ENCODE measurements at places on chromosomes 3 and 15. TPM values are rescaled to one million over a fixed set of nuclear protein-coding genes. Genes with fewer than 3 reads are reported as not detected.

DNA sequence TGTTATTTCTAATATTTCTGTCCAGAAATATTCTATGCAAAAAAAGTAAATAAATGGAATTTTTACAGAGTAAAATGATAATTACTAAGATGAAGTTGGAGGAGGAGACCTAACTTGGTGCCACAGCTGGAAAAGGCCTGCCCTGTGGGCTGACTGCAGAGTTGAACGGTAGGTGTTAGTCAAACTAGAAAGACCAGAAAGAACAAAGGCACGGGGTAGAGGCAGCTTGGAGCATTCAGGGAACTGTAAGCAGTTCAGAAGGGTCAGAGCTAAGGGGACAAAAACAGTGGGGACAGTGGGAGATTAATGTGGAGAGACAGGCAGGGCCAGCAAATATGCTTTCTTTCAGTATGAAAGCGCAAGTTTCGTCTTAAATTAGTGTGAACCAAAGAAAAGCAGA, 39.3 kb upstream of the PTPRG start:
- no peak for DNase-seq
- no peaks in the 10 kb centered on the region for H3K27me3 ChIP-seq
- H3K27ac ChIP-seq, result no peak overlapping the region
- H3K4me3 ChIP-seq, result no peak overlapping the region

CCR2 gene
- total RNA-seq, result 29.1 TPM

GP5 gene
- 1.1 TPM for total RNA-seq

- H3K27me3 ChIP-seq, result no peaks in the 10 kb centered on the region
- H3K36me3 ChIP-seq, result no peaks in the 10 kb centered on the region
- no peak overlapping the region for H3K4me3 ChIP-seq
- no peak overlapping the region for H3K27ac ChIP-seq
- DNase-seq, result no peak
These were observed 188.6 kb upstream of the PDZRN3 start for GRCh38 chr3:73813291-73813690.

DNA sequence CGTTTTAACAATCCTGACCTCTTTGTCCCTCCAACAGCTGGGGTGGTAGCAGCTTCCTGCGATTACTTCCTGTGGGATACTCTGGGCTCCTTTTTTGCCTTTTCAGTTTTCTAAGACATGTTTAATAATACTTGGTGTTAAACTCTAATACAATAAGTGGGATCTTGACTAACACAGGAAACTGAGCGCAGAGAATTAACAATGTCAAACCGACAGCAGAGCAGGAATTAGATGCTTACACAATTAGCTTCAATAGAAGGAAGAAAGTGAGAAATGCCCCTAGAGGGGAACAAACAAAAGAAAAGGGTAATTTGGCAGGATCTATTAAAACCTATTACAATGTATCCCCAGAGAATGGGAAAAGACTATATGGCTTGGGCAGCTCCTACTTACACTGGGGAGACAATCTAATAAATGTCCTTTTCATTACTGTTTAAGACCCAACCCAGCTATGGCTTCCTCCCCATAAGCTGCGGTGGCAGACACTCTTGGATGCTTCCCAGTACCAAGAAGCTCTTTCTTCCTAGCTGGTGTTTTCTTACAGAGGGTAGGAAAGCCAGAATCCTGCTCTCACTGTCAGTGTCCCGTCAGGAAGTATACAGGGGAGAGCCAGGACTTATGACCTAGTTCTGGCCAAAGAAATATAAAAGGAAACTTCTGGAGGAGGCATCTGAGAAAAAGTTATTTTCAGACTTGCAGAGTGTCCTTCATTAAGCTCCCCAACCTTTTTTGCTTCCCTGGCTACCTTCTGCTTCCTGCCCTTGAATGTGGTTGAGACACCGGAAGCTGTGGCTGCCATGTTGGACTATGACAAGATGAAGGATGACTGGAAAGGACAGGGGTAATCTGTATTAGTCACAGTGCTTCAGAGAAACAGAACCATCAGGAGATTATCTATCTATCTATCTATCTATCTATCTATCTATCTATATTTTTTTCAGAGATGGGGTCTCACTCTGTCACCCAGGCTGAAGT, 194.1 kb upstream of the KBTBD8 start:
- H3K36me3 ChIP-seq, result no peaks in the 10 kb centered on the region
- peaks cover 5% of the 10 kb centered on the region for H3K27me3 ChIP-seq
- no peak for DNase-seq
- H3K4me1 ChIP-seq, result no peaks in the 10 kb centered on the region
- no peak overlapping the region for H3K4me3 ChIP-seq

DNA sequence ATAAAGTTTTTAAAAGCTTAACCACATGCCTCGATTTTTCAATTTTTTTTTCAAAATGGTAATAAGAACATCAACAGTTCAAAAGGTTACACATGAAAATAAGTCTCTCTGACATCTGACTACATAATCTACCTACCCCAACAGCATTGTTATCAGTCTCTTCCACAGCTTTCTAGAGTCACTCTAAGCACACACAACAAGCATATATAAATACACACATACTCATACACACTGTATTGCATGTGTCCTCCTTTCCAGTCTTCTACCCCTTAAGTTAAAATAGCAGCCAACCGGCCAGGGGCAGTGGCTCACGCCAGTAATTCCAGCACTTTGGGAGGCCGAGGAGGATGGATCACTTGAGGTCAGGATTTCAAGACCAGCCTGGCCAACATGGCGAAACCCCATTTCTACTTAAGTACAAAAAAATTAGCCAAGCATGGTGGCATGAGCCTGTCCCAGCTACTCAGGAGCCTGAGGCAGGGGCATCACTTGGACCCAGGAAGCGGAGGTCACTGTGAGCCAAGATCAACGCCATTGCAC, 12.2 kb downstream of the TBL1XR1 start:
- H3K27ac ChIP-seq, result no peak overlapping the region
- H3K36me3 ChIP-seq, result peaks cover 20% of the 10 kb centered on the region
- no peak overlapping the region for H3K4me3 ChIP-seq

- no peak overlapping the region for H3K4me3 ChIP-seq
- H3K27ac ChIP-seq, result no peak overlapping the region
- no peaks in the 10 kb centered on the region for H3K4me1 ChIP-seq
- H3K27me3 ChIP-seq, result peaks cover 4% of the 10 kb centered on the region
These were observed 112.1 kb downstream of the SEC22A start for GRCh38 chr3:123313889-123314288.

DNA sequence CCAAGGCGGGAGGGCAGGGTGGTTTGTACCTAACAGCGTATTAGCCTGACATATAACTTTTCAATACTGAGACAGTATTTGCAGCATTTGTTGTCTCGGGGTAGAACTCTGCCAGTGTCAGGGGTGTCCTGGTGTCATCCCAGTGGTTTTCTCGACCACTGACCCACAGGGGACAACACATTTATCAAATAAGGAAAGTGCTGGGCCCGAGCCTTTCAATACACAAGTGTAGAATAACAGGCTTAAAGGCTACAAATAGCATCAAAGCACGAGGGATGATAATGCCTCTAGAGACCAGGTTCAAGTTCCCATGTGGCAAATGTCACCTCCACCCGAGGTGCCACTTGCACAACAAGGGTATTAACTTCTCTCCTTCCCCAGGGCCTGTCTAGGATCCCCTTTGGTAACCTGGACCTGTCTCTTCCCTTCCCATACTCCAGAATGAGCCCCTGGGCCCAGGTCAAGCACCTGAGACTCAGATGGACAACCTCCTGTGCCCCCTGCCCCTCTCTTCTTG, 9.5 kb upstream of the SLC6A6 start:
- no peak overlapping the region for H3K4me3 ChIP-seq
- DNase-seq, result no peak
- peaks cover 15% of the 10 kb centered on the region for H3K4me1 ChIP-seq
- no peaks in the 10 kb centered on the region for H3K36me3 ChIP-seq
- H3K27me3 ChIP-seq, result peaks cover 16% of the 10 kb centered on the region

EDEM1 gene
- total RNA-seq, result 80.1 TPM

CHRNA7 gene
- total RNA-seq, result not detected

- DNase-seq, result no peak
- H3K4me1 ChIP-seq, result peaks cover 45% of the 10 kb centered on the region
- no peaks in the 10 kb centered on the region for H3K36me3 ChIP-seq
These were observed 1.7 kb upstream of the DLL4 start for GRCh38 chr15:40927495-40927872.

GRCh38 chr3:21533002-21533401, 218.0 kb downstream of the ZNF385D start:
- no peak overlapping the region for H3K4me3 ChIP-seq
- H3K27me3 ChIP-seq, result no peaks in the 10 kb centered on the region
- no peaks in the 10 kb centered on the region for H3K4me1 ChIP-seq
- H3K27ac ChIP-seq, result no peak overlapping the region
- H3K36me3 ChIP-seq, result no peaks in the 10 kb centered on the region

GRCh38 chr3:13927295-13927694, 47.4 kb upstream of the WNT7A start:
- H3K36me3 ChIP-seq, result no peaks in the 10 kb centered on the region
- peaks cover 6% of the 10 kb centered on the region for H3K27me3 ChIP-seq
- no peak for DNase-seq
- H3K27ac ChIP-seq, result no peak overlapping the region

DNA sequence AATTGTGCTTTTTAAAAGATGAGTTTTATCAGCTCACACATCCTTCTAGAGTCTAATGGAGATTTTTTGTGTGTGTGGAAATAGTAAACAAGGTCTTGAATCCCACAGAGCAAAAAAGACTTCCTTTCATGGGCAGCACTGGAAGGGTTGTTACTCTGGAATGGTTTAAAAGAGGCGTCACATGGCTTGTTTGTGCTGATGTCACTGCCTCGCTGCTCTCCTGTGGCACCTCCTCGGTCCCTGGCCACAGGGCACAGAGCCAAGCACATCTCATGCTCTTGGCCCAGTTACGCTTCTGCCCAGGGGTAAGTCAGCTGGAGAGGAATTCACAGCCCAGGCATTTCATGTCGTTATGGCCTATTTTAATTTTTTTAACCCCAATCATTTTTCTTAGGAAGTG, 53.2 kb downstream of the PGPEP1L start:
- no peak overlapping the region for H3K4me3 ChIP-seq
- no peaks in the 10 kb centered on the region for H3K27me3 ChIP-seq
- DNase-seq, result no peak
- no peak overlapping the region for H3K27ac ChIP-seq
- peaks cover 24% of the 10 kb centered on the region for H3K4me1 ChIP-seq
- H3K36me3 ChIP-seq, result peaks cover 10% of the 10 kb centered on the region

MINDY4B gene
- not detected for total RNA-seq

GRCh38 chr3:75012791-75013331, 398.4 kb upstream of the CNTN3 start:
- DNase-seq, result no peak
- no peak overlapping the region for H3K27ac ChIP-seq
- no peaks in the 10 kb centered on the region for H3K4me1 ChIP-seq
- no peak overlapping the region for H3K4me3 ChIP-seq
- H3K36me3 ChIP-seq, result no peaks in the 10 kb centered on the region

DNA sequence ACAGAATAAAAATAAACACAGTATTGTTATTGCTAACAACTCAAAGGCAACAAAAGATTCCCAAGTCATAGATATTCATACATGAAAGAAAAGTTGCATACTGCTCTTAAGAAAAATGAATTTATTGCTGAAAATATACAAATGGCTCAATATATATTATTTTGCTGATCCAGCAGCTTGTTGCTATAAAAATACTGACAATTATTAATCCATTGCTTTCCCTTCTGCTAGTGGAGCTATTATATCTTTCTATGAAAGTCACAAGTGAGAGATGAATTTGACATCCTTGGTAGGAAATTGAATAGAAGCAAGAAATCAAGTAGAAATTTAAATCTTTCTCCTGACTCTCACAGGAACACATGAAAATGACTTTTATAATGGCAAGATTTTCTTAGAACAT, 179.2 kb upstream of the MBNL1 start:
- DNase-seq, result no peak
- no peaks in the 10 kb centered on the region for H3K4me1 ChIP-seq
- H3K27ac ChIP-seq, result no peak overlapping the region
- H3K27me3 ChIP-seq, result peaks cover 4% of the 10 kb centered on the region
- H3K36me3 ChIP-seq, result peaks cover 3% of the 10 kb centered on the region

GRCh38 chr3:127780536-127781400, 41.5 kb downstream of the MGLL start:
- H3K27ac ChIP-seq, result no peak overlapping the region
- no peak for DNase-seq
- H3K36me3 ChIP-seq, result no peaks in the 10 kb centered on the region
- H3K27me3 ChIP-seq, result peaks cover 1% of the 10 kb centered on the region
- H3K4me1 ChIP-seq, result peaks cover 8% of the 10 kb centered on the region

DUOX1 gene
- not detected for total RNA-seq

- no peak overlapping the region for H3K4me3 ChIP-seq
- no peak overlapping the region for H3K27ac ChIP-seq
- H3K36me3 ChIP-seq, result no peaks in the 10 kb centered on the region
- H3K4me1 ChIP-seq, result no peaks in the 10 kb centered on the region
- no peak for DNase-seq
- no peaks in the 10 kb centered on the region for H3K27me3 ChIP-seq
These were observed 797.9 kb downstream of the FHIT start for GRCh38 chr3:60453326-60453725.

GRCh38 chr3:170360466-170360865, 3.0 kb downstream of the SKIL start:
- H3K4me1 ChIP-seq, result peaks cover 42% of the 10 kb centered on the region
- DNase-seq, result no peak
- H3K4me3 ChIP-seq, result no peak overlapping the region
- peaks cover 43% of the 10 kb centered on the region for H3K36me3 ChIP-seq
- no peak overlapping the region for H3K27ac ChIP-seq

- H3K27me3 ChIP-seq, result no peaks in the 10 kb centered on the region
- no peak overlapping the region for H3K27ac ChIP-seq
- H3K4me3 ChIP-seq, result no peak overlapping the region
- H3K36me3 ChIP-seq, result no peaks in the 10 kb centered on the region
- H3K4me1 ChIP-seq, result no peaks in the 10 kb centered on the region
- no peak for DNase-seq
These were observed 11.9 kb upstream of the CHRM5 start for GRCh38 chr15:33956397-33956796.

GRCh38 chr3:82103241-82103640, 341.8 kb upstream of the GBE1 start:
- H3K27me3 ChIP-seq, result no peaks in the 10 kb centered on the region
- no peak overlapping the region for H3K4me3 ChIP-seq
- no peaks in the 10 kb centered on the region for H3K36me3 ChIP-seq
- no peaks in the 10 kb centered on the region for H3K4me1 ChIP-seq

HTR3E gene
- not detected for total RNA-seq

DNA sequence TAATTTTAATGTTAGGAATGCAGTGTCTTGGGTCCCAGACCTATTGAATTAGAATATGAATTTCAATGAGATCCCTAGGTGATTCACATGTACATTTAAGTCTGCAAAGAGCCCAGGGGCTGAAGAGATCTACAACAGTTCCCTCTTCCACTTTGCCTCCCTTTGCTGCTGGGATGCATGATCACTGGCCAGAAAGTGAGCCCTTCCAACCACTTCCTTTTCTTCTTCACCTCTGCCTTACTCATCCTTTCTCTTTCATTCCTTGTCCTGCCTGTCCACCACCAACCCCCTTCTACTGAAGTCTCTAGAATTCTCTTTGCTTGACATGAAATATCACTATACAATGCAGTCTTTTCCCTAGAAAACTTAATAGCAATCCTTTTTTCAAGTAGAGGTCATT, 222.4 kb upstream of the LRIG1 start:
- H3K4me1 ChIP-seq, result no peaks in the 10 kb centered on the region
- no peak for DNase-seq
- no peak overlapping the region for H3K27ac ChIP-seq
- H3K36me3 ChIP-seq, result no peaks in the 10 kb centered on the region
- H3K27me3 ChIP-seq, result peaks cover 5% of the 10 kb centered on the region
